ENCODE measurements at places on chromosomes 1 and 21.
A peak's percentile ranks its signal among the peaks of the same experiment; 100 is the strongest.

DNA sequence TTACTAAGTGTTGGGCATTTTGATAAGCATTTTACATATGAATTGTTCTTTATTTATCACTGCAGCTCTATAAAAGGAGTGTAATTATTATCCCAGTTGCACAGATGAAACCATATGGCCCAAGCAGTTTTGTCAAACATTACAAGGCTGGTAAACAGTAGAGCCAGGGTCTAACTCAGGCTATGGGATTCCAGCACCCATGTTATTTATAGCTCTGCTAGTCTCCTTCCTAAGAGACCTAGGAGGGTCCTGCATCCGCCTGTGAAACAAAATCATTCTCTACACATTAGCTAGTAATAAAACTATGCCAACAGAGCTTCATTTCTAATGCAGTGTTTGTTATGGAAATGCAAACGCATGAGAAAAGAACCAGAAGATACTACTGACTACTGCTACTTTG is 58.6 kb downstream of the IL23R start:
- DNase-seq = no peak

GRCh38 chr1:245397771-245398170 is 243.0 kb downstream of the KIF26B start:
- no peak for DNase-seq

GRCh38 chr1:201556841-201557571 is 18.1 kb downstream of the NAV1 start:
- DNase-seq = no peak

DNA sequence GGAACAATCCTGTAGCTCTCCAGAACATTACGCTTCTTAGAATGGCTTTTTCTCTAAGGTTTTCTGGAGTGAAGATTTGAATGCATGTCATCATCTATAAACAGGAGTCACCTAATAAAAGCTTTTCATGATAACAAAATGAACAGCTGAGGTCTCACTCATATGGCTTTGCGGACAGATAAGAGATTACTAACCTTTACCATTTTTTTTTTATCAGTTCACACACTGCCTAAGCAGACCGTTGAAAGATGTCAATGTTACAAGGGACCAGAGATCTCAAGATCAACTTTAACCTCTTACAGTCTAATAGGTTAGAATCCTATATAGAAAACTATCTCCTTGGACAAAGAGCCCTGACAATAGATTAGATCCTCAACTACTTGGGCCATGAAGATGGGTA is 41.4 kb downstream of the SCMH1 start:
- DNase-seq = no peak

- no peak for DNase-seq
These were observed 19.2 kb downstream of the EBNA1BP2 start for GRCh38 chr1:43152866-43153265.

- DNase-seq = no peak
These were observed 60.5 kb downstream of the TOR1AIP2 start for GRCh38 chr1:179817056-179817455.

- no peak for DNase-seq
These were observed 43.3 kb downstream of the FAAP20 start for GRCh38 chr1:2151252-2151651.

GRCh38 chr1:172906778-172907592 is 143.8 kb downstream of the TNFSF18 start:
- DNase-seq = peak; percentile 18

- DNase-seq = no peak
These were observed 3.6 kb downstream of the CAP1 start for GRCh38 chr1:40044110-40044509.

Measured in NAMALWA (cell line).